ENCODE measurements at places on chromosomes 5 and 9.

DNA sequence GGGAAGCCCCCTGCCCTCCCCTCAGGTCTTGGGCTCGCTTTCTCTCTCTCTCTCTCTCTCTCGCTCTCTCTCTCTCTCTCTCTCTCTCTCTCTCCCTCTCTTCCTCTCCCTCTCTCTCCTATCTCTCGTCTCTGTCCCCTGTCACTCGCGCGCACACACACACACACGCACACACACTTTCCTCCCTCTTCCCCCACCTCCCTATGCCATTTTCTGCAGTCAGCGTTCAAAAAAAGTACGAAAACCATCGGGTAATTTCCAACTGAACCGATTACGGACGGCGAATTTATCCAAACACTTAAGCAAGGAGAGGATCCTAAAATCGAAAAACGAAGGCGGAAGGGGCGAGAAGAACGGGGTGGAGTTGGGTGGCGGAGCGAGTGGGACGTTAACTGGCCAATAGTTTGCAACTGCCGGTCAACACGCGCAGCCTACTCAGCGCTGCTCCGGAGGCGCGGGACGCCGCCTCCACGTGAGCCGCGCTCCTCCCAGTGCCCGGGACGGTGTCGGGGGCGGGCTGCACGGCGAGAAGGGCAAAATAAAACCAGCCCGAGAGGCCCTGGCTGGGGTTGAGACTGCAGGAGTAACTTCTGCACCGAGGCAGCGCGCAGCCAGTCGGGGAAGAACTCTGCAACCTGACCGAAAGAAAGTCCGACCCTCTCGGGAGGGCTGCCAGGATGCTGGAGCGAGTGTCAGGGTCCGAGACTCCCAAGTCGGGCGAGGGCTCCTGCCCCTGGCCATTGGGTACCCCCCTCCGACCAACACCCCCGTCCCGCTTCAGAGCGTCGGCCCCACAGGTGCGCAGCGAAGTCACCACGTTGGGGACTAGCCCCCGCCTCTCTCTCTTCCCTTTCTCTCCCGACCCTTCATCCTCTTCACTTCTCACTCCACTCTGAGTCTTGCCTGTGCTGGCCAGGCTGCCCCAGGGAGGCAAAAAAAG lies 24.9 kb upstream of the ELAVL2 start:
- no peak for DNase-seq

- peak; percentile 34 for DNase-seq
Observed at GRCh38 chr5:157607371-157608161, 32.0 kb upstream of the ADAM19 start.

GRCh38 chr9:32427111-32427873 lies 42.8 kb downstream of the ACO1 start:
- no peak for DNase-seq

GRCh38 chr9:106878934-106879333 lies 16.0 kb downstream of the ZNF462 start:
- DNase-seq, result no peak

- no peak for DNase-seq
Observed at GRCh38 chr5:80916676-80917075, 43.5 kb upstream of the RASGRF2 start.

DNA sequence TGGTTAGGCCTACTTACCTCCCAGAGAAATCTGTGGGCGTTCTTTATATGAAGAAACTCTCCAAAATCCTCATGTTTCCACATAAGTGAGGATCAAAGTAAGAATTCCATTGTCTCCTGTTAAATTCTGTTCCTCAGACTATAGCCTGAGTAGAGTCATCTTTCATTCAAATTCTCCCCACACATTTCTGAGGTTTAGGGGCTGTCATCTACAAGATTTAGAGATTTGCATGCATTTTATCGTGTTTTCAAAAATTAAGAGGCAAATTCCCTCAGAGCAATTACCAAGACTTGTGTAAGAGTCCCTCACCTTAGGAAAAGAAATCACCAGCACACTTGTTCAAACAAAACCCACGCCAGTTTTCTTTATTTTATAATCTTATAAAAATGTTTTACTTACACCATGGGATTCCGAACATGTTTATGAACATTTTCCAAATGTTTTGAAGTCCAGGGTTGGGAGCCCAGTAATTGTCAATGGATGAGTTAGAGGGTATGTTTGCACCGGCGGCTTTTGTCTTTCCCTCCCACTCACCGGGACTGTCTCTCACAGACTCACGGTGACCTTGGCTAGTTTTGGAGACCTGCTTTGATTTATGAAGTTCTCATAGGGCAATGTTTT lies 367.6 kb downstream of the ENC1 start:
- DNase-seq, result no peak

- DNase-seq, result no peak
Observed at GRCh38 chr5:51465165-51465564, 81.9 kb downstream of the ISL1 start.

DNA sequence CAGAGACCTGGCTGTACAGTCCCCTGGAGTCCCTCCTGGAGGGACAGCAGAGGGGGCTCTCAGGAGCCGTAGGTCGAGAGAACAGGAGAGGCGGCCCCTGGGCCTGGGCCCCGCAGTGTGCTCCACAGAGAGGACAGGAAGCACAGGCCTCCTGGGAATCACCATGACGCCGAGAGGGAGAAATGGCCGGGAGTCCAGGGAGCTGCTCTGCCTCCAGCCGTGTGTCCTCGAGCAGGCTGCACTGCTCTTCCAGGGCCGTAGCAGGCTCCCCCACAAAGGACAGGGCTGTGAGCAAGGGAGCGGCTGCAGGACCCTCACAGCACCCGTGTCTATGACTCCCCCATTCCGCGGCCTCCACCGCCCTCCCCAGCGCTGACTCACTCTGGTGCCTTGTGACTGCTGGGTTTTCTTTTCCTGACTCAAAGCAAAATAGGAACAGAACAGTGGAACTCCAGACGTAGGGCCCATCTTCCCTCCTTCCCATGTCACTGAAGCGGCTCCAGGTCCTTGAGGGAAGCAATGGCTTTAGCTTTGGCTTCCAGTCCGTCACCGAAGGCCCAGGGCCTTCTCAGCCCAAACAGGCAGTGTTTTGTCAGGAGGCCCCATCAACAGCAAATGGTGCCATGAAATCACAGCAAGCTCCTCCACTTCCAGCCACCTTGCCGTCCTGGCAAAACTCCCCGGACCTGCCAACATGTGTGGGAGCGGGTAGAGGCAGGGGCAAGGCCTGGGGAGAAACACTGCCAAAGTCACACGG lies 114.2 kb downstream of the LHFPL2 start:
- DNase-seq, result no peak

GRCh38 chr9:105242557-105242956 lies 1.9 kb upstream of the SLC44A1 start:
- no peak for DNase-seq

- DNase-seq, result no peak
Observed at GRCh38 chr9:135989722-135990467, 28.7 kb upstream of the UBAC1 start.

- no peak for DNase-seq
Observed at GRCh38 chr5:6184481-6184880, 193.9 kb downstream of the MED10 start.

DNA sequence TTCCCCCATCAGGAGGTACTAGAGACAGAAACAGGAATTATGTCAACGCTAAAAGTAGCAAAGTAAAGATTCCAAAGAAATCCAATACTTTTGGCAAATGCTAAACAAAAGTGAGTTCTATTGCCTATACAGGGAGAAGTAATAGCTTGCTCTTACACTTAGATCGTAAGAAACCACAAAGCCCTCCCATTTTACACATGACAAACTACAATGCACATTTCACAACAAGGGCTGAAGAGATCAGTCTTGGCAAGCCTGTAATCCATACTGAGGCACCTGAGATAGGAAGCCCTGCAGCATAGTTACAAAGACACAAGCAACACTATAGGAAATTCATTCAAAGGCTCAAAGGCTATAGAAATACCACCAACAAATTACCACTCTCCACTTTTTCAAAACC lies 7.7 kb downstream of the HNRNPK start:
- no peak for DNase-seq

- DNase-seq, result no peak
Observed at GRCh38 chr5:141704782-141705297, 22.8 kb upstream of the ARAP3 start.

Measured in stimulated activated CD8-positive, alpha-beta memory T cell treated with anti-CD3 and anti-CD28 coated beads, Interleukin-15, amount 100 ng/mL, for 1 hour (primary cell).